ENCODE measurements at places on chromosomes 7 and 10.

DNA sequence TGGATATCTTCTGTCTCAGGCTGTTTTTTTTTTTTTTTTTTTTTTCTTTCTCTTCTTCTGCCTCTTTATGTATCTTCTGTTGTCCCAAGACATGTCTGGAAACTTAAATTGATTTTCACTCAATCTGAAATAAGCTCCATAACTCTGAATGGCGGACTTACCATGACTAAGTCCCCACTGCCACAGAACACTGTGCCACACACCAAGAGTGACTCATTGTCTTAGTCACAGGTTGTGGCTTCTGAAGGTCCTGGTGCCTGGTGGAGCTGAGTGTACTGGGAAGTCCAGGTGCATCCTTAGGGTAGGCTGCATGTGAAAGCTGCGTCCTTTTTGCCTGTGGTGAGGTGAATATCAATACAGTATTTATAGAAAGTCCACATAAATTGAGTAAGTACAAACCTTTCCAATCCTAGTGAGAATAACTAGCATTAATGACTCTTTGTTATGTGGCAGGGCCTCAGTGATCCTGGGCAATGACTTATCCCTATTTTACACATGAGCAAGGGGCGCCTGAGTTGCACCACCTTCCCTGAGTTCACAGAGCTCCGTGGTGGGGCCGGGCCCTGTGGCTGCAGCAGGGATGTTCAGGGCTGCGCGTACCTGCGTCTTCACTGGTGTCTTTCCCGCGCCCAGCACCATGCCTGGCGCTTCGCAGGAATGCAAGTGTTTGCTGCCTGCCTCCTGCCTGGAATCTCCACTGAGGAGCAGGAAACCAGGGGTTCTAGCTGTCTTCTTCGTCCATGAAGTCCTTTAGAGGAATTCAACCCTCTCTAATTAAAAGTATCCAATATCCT, 4.3 kb downstream of the PFKP start:
- H3K27ac ChIP-seq, result peak overlapping the region; percentile 75
- peak overlapping the region; percentile 43 for H3K4me3 ChIP-seq
- peaks cover 57% of the 10 kb centered on the region for H3K4me1 ChIP-seq
- peaks cover 51% of the 10 kb centered on the region for H3K36me3 ChIP-seq

- H3K4me1 ChIP-seq, result no peaks in the 10 kb centered on the region
- no peaks in the 10 kb centered on the region for H3K27me3 ChIP-seq
- DNase-seq, result no peak
- H3K27ac ChIP-seq, result no peak overlapping the region
Measured at GRCh38 chr10:10584161-10584560, 433.5 kb upstream of the CELF2 start.

DNA sequence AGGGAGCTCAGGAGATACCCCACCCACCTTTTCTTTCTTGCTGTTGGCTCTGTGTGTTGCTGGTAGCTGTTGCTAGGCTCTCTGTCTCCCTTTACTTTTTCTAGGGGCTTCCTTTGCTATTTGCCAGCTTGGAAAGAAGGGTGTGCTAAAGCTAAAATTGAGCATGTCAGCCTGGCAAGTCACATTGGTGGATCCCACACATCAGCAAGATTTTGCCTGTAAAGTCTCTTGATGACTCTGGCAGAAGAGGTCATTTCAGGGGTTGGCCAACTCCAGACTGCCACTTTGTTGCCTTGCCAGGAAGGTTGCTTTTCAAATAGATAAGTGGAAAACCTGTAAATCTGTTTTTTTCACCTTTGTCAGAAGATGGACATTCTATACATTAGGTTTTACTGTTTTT, 9.9 kb downstream of the CCNY start:
- peaks cover 59% of the 10 kb centered on the region for H3K4me1 ChIP-seq
- no peak overlapping the region for H3K4me3 ChIP-seq
- no peak for DNase-seq
- peaks cover 12% of the 10 kb centered on the region for H3K36me3 ChIP-seq

GRCh38 chr7:135160098-135160857, 10.2 kb downstream of the CYREN start:
- no peaks in the 10 kb centered on the region for H3K27me3 ChIP-seq
- peaks cover 31% of the 10 kb centered on the region for H3K4me1 ChIP-seq
- DNase-seq, result no peak
- H3K36me3 ChIP-seq, result peaks cover 89% of the 10 kb centered on the region
- H3K27ac ChIP-seq, result peak overlapping the region; percentile 88

GRCh38 chr10:112409299-112409698, 35.4 kb downstream of the ACSL5 start:
- H3K4me3 ChIP-seq, result no peak overlapping the region
- H3K27me3 ChIP-seq, result no peaks in the 10 kb centered on the region
- H3K36me3 ChIP-seq, result peaks cover 60% of the 10 kb centered on the region
- H3K4me1 ChIP-seq, result no peaks in the 10 kb centered on the region
- DNase-seq, result no peak
- H3K27ac ChIP-seq, result no peak overlapping the region

DNA sequence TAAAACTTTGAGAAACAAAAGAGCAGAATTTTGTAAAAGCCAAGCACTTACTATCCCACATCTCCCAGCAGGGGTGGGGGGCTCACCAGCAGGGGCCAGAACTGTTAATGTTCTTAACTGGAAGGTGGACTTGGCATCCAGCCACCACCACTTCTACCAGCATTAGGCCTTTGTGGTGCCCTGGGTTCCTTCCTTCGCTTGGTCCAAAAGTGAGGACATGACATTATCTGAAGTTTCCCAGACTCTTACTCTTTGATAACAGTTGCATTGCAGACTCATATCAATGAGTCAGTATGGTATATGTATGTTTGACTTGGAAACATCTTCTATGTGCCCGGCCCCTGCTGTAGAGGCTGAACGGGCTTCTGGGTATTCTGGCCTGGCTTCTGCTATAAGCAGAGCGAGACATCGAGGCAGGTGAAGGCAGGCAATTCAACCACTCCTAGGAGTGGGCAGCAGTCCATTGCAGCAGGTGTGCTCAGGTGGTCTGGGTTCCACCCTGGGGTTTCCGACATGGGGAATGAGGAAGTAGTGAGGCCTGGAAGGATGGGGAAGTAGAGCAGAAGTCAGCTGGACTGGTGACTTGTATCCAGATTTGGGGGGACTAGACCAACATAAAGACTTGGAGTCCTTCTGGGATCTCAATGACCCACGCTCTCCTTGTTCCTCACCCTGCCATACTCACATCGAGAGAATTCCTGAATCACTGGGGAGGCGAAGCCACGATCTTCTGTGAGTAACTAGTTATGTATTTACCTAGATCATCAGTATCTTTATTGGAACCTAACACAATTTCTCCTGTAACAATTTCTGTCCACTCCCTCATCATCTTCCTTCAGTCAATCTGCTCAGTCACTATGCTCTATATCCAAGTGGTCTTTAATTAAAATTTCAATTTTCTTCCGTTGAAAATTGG, 4.1 kb downstream of the ZNF777 start:
- no peak overlapping the region for H3K27ac ChIP-seq
- peaks cover 20% of the 10 kb centered on the region for H3K4me1 ChIP-seq
- no peak for DNase-seq
